Aortic smooth muscle cell (primary cell): ENCODE measurements at places on chromosomes 5 and 9. TPM values are rescaled to one million over a fixed set of nuclear protein-coding genes. Genes with fewer than 3 reads are reported as not detected.

Gene XRCC4
- 64.4 and 83.2 TPM in 2 replicates for total RNA-seq

Gene LTC4S
- total RNA-seq: 6.1 and 6.6 TPM in 2 replicates

Gene STXBP1
- total RNA-seq: 16.0 and 16.8 TPM in 2 replicates

Gene PCDHGB2
- total RNA-seq: 3.4 and 5.9 TPM in 2 replicates

Gene ESM1
- 138 and 406 TPM in 2 replicates for total RNA-seq

Gene CKMT2
- 2.8 and 4.0 TPM in 2 replicates for total RNA-seq

Gene SHOC1
- not detected in 2 replicates for total RNA-seq

Gene OBP2B
- not detected in 2 replicates for total RNA-seq

Gene ADAMTS19
- total RNA-seq: 0.26 and 0.56 TPM in 2 replicates

Gene SPATA31A3
- not detected in 2 replicates for total RNA-seq

Gene HTR4
- 1.9 and 5.7 TPM in 2 replicates for total RNA-seq

Gene ANKRD31
- total RNA-seq: 0.06 and 0.13 TPM in 2 replicates

Gene SVEP1
- total RNA-seq: 3.5 and 4.4 TPM in 2 replicates

Gene DELE1
- 37.4 and 47.0 TPM in 2 replicates for total RNA-seq

Gene LRRC26
- total RNA-seq: not detected in 2 replicates
